Activated CD4-positive, CD25-positive, alpha-beta regulatory T cell treated with anti-CD3 and anti-CD28 coated beads, Interleukin-2, amount 50 U/mL, for 16 hours (primary cell): ENCODE measurements at places on chromosomes 1 and 21.

DNA sequence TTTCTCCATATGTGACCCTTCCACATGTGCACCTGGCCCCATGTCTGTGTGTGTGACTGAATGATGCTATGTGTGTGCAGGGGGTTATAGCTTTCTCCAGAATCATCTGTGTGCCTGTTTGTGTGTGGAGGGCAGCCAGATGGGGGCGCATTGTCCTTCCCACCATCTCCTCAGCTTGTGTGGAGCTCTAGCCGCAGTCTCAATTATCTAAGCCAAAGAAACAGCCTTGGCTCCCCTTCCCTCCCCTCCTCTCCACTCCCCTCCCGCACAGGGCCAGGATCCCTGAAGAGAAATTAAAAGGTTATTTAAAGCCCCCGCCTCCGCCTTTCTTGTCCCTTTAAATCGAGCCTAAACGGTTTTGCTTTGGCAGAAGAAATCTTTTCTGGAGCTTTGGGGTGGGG, 1.8 kb upstream of the DMBX1 start:
- no peak for DNase-seq

- no peak for DNase-seq
Measured at GRCh38 chr21:38997051-38997842, 186.0 kb downstream of the PSMG1 start.

GRCh38 chr1:106980121-106980520, 76.4 kb upstream of the PRMT6 start:
- DNase-seq = no peak

- no peak for DNase-seq
Measured at GRCh38 chr1:25706146-25707089, 89.8 kb downstream of the MAN1C1 start.

- no peak for DNase-seq
Measured at GRCh38 chr1:97820470-97821188, 100.2 kb downstream of the DPYD start.

GRCh38 chr1:118185084-118185832, at the start of gene SPAG17:
SPAG17 (minus strand) TSS chr1:118185228; CDS start chr1:118185157, 71 bp downstream.
- DNase-seq = no peak

DNA sequence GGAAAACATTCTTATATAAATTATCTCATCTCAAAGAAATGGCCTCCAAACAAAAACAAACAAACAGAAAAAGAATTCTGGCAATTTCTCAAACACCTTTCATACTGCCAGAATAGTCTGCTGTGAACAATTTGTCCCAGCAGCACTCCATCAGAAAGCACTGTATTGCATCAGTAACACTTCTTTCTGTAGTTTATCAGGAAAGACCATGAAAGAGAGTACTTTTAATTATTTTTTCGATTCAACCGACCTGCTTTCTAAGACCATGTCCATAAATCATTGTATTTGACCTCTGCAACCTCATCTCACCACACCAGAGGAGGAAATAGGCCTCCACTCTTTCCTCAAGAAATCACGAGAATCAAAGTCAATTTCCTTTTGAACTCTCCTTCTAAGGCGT, 1579.9 kb downstream of the MRPL39 start:
- DNase-seq = no peak

- no peak for DNase-seq
Measured at GRCh38 chr1:222914861-222915632, 100.2 kb downstream of the DISP1 start.

DNA sequence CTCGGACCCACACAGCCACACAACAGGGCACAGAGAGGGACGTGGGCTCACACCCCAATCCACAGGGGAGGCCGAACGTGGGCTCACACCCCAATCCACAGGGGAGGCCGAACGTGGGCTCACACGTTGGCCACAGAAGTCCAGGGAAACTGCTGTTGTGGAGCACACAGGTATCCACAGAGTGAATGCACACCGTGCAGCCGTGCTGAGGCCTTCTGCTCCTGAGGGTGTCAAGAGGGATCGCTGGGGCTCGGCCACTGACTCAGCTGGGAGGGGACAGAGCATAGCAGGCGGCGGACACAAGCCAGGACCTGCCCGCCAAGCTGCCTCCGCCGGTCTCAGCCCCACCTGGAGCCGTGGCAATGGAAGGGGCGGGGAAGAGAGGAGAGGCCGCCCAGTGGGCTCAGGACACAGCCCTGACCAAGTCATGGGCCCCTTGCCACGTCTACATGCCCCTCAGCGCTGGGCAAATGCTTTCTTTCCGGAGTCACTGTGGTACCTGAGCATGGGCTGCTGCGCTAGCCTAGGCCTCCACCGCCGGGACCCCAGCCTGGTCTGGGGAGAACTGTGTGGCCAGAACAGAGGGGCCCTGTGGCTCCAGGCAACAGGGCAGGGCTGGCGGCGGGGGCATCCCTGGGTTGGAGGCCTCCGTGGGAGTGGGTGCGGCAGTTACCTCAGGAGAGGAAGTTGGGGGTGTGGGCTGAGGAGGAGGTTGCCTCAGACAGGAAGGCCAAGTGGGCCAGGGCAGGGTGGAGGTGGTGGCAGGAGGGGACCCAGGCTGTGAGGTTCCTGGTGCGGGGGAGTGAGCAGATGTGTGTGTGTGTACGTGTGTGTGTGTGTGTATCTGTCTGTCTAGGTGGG, 1.2 kb downstream of the SYTL1 start:
- peak; percentile 48 for DNase-seq

- no peak for DNase-seq
Measured at GRCh38 chr1:87450615-87451209, 122.0 kb downstream of the LMO4 start.

DNA sequence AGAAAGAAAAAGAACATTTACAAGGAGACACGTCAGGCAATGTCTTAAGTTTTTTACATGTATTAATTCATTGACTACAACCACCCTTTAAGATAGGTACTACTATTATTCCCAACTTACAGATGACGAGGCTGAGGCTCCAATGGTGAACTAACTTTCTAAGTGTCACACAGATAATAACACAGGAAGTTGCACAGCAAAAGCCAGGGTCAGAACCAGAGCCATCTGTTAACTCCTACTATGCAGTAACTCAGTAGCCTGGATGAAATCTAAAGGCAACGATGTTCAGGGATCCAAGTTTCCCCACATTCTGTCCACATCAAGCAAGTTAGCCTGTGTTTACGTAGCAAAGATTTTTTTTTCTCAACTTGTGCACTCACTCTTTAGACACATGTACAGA, 371.7 kb downstream of the PTPRC start:
- DNase-seq = no peak

- no peak for DNase-seq
Measured at GRCh38 chr1:168903237-168903830, 174.3 kb upstream of the DPT start.

DNA sequence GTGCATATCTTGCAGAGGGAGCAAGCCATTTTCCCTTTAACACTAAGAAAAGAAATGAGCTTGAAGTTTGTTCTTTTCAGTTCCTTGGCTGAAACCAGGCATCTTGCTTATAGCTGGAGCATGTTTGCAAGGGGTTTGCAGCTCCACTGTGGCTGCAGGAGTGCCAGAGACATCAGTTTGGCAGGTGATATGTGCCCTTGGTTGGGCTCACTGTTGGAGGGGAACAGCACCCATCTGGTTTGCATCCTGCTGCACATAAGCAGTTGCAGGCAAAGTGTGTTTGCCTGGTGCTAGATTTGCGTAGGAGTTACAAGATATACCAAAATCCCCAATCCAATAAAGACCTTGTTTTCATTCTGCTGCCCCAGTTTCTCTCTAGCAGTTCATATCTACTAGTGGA, 47.8 kb upstream of the IKBKE start:
- DNase-seq = no peak

GRCh38 chr1:225879521-225880221, 2.5 kb downstream of the TMEM63A start:
- no peak for DNase-seq
